Colonic mucosa (tissue), 4 donors: ENCODE measurements at places on chromosomes 1 and 21.

- DNase-seq, result no peak
Measured at GRCh38 chr1:157141212-157141855, 3.1 kb upstream of the ETV3 start.

- DNase-seq, result no peak
Measured at GRCh38 chr1:112904071-112904830, 51.7 kb downstream of the SLC16A1 start.

DNA sequence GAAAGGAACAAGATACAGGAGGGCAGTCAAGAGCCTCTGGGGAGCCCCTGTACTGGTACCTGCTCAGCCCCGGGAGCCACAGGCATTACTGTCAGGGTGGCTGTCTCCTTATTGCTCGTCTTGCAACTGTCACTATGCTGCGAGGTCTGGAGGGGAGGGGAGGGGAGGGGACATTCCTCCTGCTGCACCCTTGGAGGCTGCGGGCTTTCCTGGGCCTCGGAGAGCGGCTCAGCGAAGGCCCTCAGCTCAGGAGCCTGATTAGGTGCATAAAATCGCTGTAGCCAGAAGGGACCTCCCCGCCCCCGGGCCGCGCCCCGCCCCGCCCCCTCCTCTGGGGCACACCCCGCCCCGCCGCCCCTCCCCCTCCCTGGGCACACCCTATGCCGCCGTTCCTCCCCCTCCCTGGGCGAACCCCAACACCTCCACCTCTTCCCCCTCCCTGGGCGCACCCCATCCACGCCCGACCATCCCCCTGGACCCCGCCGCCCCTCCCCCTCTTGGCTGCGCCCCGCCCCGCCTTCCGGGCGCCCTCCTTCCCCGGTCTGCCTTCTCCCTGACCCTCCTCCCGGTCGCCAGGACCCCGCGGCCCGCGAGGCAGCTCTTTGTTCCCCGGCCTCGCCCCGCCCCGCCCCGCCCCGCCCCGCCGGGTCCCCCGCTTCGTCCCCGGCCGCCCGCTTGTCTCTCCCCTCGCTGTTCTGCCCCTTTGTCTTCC, 35.5 kb downstream of the CACHD1 start:
- peak; percentile 63 for DNase-seq

DNA sequence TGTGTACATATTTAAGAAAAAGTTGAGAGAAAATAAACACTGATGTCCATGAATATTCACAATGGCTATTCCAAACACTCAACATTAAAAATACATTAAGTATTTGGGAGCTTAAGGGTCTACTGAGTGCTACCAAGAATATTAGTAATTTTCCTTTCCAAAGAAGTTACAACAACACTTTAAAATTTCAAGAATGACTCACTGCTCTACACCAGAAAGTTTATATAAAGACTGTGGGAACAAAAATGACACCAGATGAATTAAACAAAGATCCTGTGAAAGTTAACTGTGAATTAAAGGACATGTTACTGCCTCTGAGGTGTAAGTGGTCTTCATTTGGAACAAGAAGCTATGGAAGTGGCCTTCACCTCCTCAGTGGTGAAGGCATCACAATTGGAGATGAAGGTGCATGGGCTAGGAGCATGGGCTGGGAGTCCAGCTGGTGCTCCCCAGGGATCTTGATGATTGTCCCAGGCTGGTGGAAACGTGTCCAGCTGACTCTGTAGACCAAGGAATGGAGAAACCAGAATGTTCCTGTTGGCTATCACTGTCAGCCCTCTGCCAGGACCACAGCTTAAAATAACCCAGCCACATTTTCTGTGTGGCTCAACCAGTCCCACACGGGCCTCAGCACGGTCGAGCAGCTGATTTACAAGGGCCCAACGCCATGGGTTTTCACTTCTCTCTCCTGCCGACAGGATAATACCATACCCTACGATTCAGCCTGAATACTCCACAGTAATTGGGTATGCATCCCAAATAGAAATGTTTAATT, 28.8 kb downstream of the TAF5L start:
- peak; percentile 23 for DNase-seq

- DNase-seq, result peak; percentile 87
Measured at GRCh38 chr1:37486680-37487618, 12.6 kb downstream of the ZC3H12A start.

- no peak for DNase-seq
Measured at GRCh38 chr1:43621861-43622260, 28.1 kb upstream of the KDM4A start.

GRCh38 chr1:22491995-22492715, 40.5 kb downstream of the ZBTB40 start:
- DNase-seq, result no peak

DNA sequence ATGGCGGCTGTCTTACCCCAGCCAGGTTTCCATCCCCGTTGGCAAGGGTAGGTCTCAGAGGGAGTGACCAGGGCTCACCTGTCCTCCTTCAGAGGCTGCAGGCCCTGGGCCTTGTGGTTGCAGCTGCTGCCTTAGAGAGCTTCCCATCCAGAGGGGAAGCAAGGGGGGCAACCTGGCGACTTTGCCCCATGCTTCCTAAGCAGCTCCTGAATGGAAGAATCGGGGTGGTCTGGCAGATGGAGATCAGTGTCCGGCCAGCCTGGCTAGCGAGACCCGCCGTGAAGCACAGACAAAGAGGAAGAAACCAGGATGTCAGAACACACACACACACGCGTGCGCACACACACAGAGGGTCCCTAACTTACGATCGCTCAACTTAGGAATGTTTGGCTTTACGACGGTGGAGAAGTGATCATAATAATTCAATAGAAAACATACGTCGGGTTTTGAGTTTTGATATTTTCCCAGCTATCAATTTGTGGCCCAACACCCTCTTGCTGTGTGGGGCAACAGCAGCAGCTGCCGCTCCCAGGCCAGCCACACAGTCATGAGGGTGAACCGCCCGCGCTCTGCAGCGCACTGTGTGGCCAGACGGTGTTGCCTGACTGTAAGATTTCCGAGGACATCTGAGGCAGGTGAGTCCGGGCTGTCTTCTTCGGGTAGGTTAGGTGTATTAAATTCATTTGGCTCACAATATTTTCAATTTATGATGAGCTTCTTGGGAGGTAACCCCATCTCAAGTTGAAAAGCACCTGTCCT, 113.0 kb upstream of the ARHGEF16 start:
- no peak for DNase-seq
